ENCODE measurements at places on chromosomes 5 and 9.

DNA sequence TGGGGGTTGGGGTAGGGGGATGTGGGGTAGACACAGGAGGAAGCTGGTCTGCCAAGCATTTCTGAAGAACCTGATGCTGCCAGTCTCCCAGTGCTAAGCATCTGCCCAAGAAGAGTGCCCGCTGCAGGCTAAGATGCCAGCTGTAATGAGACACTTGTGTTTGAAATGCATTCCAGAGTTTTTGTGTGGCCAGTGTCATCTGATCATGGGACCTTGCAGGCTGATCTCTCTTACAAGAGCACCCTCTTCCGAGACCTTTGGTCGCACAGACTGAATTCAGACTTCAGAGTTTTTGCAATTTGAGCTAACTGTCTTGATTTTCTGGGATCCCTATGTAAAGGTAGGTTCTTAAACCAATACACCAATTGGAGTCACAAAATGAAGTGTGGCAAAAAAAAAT, 58.1 kb downstream of the DENND1A start:
- H3K27me3 ChIP-seq, result no peaks in the 10 kb centered on the region
- H3K4me1 ChIP-seq, result peaks cover 38% of the 10 kb centered on the region
- no peak overlapping the region for H3K4me3 ChIP-seq
- no peak overlapping the region for H3K27ac ChIP-seq
- peaks cover 8% of the 10 kb centered on the region for H3K36me3 ChIP-seq

GRCh38 chr5:315488-316209, 5.9 kb upstream of the AHRR start:
- H3K27me3 ChIP-seq, result peaks cover 25% of the 10 kb centered on the region
- H3K27ac ChIP-seq, result peak overlapping the region; percentile 56
- H3K4me1 ChIP-seq, result peaks cover 6% of the 10 kb centered on the region
- peaks cover 8% of the 10 kb centered on the region for H3K36me3 ChIP-seq
- no peak overlapping the region for H3K4me3 ChIP-seq

DNA sequence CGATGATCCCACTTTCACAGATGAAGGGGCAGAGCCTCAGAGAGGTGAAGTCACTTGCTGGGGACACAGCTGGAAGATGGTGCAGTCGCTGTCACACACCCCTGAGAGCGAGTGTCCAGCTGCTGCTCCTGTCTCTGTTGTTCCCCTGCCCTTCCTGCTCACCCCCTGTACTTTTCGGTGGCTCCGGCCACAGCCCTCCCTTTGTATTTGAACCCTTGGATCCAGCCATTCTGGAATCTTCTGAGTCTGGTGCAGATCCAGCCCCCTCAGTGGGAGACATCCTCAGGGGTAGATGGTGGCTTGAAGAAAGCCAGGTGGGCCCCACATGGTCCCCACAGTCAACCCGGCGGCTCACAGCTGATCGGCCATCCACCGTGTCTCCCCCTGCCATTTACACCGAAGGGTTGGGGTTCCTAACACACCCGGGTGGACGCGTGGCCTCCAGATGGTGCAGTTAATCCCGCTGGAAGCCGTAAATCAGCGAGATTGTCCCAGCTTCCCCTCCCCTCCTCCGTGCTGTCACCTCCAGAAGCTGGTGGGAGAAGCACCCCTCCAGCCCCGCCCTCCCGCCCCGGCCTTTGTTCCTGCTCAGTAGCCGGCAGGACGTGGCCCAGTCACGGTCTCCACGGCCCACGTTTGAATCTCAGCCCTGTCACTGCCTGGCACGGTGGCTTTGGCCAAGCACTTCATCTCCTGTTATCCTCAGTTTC, 204.8 kb downstream of the C9orf50 start:
- H3K4me3 ChIP-seq, result no peak overlapping the region
- no peak for DNase-seq
- no peaks in the 10 kb centered on the region for H3K36me3 ChIP-seq
- no peaks in the 10 kb centered on the region for H3K27me3 ChIP-seq
- H3K27ac ChIP-seq, result no peak overlapping the region
- H3K4me1 ChIP-seq, result peaks cover 16% of the 10 kb centered on the region

DNA sequence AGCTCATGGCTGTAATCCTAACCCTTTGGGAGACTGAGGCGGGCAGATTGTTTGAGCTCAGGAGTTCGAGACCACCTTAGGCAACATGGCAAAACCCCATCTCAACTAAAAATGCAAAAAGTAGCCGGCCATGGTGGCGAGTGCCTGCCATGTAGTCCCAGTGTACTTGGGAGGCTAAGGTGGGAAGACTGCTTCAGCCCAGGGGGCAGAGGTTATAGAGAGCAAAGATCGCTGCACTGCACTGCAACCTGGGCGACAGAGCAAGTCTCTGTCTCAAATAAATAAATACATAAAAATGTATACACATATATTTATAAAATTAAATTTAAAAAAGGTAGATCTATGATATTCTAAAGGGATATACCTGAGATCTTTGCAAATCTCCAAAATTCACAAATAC, 19.4 kb downstream of the ZBTB5 start:
- H3K27ac ChIP-seq, result peak overlapping the region; percentile 65
- no peak for DNase-seq
- peaks cover 17% of the 10 kb centered on the region for H3K4me1 ChIP-seq
- no peak overlapping the region for H3K4me3 ChIP-seq
- H3K27me3 ChIP-seq, result no peaks in the 10 kb centered on the region
- H3K36me3 ChIP-seq, result peaks cover 25% of the 10 kb centered on the region

- H3K36me3 ChIP-seq, result no peaks in the 10 kb centered on the region
- no peak for DNase-seq
- H3K27me3 ChIP-seq, result peaks cover 74% of the 10 kb centered on the region
- no peak overlapping the region for H3K4me3 ChIP-seq
- H3K4me1 ChIP-seq, result peaks cover 35% of the 10 kb centered on the region
Measured at GRCh38 chr5:80555099-80555498, 15.0 kb downstream of the ANKRD34B start.

Data from WTC11 (cell line).